Placental epithelial cell (primary cell): ENCODE measurements at places on chromosomes 4 and X. TPM values are rescaled to one million over a fixed set of nuclear protein-coding genes. Genes with fewer than 3 reads are reported as not detected.

Gene ACOT9
- 67.7 and 71.1 TPM in 2 replicates for total RNA-seq

Gene INPP4B
- 4.3 and 11.0 TPM in 2 replicates for total RNA-seq

Gene FAAH2
- under 0.01 and 0.11 TPM in 2 replicates for total RNA-seq

Gene FRMPD4
- not detected in 2 replicates for total RNA-seq

Gene BLTP1
- 95.0 and 104 TPM in 2 replicates for total RNA-seq

Gene TRO
- 37.3 and 39.3 TPM in 2 replicates for total RNA-seq

Gene TMPRSS11D
- not detected in 2 replicates for total RNA-seq

Gene PDLIM3
- not detected in 2 replicates for total RNA-seq

Gene CC2D2A
- 18.2 and 19.6 TPM in 2 replicates for total RNA-seq

Gene CNOT6L
- 16.4 and 17.3 TPM in 2 replicates for total RNA-seq

Gene MGAT4D
- total RNA-seq = not detected in 2 replicates

Gene TBC1D8B
- 7.9 and 8.8 TPM in 2 replicates for total RNA-seq

Gene METTL14
- total RNA-seq = 13.0 and 27.9 TPM in 2 replicates

Gene MAGEA6
- total RNA-seq = not detected in 2 replicates

Gene PDHA1
- 61.5 and 64.4 TPM in 2 replicates for total RNA-seq

Gene CT45A8
- not detected in 2 replicates for total RNA-seq

Gene MAGEA2B
- total RNA-seq = not detected in 2 replicates

Gene TXK
- total RNA-seq = not detected in 2 replicates
